T-cell (primary cell): ENCODE measurements at places on chromosomes 3 and 15.

DNA sequence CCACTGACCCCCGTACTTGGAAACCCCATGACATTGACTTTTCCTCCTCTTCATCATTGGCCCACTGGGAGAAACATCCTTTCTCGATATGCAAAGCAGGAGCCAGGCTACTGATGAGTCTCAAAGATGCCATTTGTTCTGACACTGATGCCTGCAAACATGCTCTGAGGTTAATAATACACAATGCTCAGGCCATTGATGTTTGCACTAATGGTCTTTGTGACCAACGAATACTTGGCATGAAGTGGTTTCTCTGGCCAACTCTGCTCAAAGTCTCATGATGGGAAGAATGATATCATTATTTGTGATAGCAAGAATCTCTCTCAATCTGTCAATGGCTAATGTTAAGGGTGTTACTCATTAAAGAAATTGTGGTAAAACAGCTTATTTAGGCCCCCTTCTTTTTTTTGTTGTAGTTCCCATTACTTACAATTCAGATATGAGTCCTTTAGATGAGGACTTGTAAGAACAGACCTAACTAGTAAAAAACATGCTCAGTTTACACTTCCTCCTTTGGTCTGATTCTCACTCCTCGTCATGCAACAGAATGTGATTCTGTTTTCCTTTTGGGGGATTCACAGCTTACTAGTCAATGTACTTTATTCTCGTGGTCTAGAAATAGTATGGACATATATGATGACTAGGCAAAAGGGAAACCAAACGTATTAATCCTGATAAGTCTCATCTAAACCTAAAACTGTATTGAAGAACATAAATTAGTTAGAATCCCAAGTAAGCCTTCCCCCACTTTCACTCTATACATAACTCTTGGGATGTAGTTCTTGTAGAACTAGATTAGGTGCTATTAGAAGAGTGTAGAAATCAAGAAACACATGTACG lies 488.8 kb upstream of the DPPA4 start:
- no peak for DNase-seq
- no peak overlapping the region for H3K27ac ChIP-seq
- H3K36me3 ChIP-seq = no peaks in the 10 kb centered on the region
- H3K27me3 ChIP-seq = no peaks in the 10 kb centered on the region

DNA sequence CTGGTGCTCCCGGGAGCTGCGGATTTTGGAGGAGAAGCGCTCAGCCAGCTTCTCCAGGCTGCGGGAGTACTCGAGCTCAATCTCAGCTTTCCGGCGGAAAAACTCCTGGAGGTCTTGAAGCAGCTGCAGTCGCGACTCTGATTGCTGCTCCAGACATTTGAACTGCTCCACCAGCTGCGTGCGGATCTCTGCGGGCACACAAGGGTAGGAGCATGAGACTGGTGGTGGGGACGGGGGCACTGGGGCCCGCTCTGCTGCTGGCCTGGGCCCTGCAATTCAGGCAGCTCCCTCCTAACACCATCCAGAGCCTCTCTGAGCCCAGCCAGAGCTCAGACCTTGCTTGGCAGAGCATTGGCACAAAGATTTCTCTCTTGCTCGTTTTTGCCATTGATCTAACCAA lies 124.7 kb downstream of the SRGAP3 start:
- no peaks in the 10 kb centered on the region for H3K27me3 ChIP-seq
- H3K4me3 ChIP-seq = no peak overlapping the region
- DNase-seq = no peak
- no peak overlapping the region for H3K27ac ChIP-seq
- no peaks in the 10 kb centered on the region for H3K36me3 ChIP-seq

GRCh38 chr3:52707585-52707984 lies 1.7 kb downstream of the SPCS1 start:
- H3K27me3 ChIP-seq = no peaks in the 10 kb centered on the region
- H3K27ac ChIP-seq = no peak overlapping the region
- H3K36me3 ChIP-seq = no peaks in the 10 kb centered on the region
- no peak overlapping the region for H3K4me3 ChIP-seq
- peaks cover 19% of the 10 kb centered on the region for H3K4me1 ChIP-seq
- DNase-seq = no peak

DNA sequence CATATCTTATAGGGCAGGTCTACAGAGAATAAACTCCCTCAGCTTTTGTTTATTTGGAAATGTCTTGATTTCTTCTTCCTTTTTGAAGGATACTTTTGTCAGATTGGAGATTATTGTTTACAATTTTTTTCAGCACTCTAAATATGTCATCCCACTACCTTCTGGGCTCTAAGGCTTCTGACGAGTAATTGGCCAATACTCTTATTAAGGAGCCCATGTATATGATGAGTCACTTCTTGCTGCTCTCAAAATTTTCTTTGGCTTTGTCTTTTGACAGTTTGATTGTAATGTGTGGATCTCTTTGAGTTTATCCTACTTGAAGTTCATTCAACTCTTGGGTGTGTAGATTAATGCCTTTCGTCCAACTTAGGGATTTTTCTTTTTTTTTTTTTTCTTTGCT lies 28.9 kb upstream of the CD200R1L start:
- peaks cover 5% of the 10 kb centered on the region for H3K27me3 ChIP-seq
- H3K27ac ChIP-seq = no peak overlapping the region
- H3K4me1 ChIP-seq = no peaks in the 10 kb centered on the region
- no peak for DNase-seq
